ENCODE measurements at places on chromosomes 3 and 15.
A peak's percentile ranks its signal among the peaks of the same experiment; 100 is the strongest.

DNA sequence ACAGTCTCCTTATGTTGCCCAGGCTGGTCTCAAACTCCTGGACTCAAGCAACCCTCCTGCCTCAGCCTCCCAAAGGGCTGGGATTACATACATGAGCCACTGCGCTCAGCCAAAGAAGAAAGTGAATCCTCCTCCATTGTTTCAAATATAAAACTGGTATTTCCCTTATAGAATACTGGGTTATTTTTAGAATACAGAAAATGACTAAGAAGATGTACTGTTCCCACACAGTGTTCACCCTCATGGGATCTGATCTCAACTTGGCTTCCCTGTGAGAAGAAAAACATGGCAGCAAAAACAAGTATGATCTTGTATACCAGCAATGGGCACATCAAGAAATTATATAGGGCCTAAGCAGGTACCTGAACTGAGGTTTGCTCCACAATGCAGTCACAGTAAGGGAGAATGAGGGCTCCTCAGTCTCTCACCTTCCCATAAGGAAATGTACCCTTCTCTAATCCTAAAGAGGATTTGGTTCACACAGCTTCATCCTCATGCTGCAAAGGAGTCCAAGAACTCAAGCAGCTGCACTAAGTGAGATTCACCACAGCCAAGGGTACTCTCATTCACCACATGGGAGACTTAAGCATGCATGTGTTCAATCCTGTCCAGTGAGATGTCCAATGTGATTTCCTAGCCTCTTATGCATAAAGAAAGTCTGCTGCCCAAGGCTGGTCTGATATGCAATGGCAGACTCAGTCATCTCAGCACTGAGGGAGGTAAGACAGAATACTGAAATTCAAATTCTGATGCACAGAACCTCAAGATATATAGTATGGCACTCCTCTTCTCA lies 25.8 kb downstream of the USP4 start:
- no peak for DNase-seq

DNA sequence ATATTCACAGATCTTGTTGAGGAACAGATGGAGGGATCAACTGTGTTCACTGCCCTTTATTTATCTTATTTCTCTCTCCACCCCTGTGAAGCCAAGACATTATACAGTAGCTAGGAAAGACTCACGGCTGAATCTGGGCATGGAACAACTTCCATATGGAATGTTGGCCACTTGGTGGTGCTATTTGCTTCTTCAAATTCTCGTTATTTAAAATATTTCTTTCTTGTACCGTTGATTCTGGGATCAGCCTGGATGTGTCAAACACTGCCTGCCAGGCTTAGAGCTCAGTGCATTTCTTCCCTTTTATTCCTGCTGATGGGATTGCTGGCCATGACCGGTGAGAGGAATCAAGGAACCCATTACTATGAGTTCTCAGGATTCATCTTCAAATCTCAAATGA lies 17.5 kb upstream of the GASK1A start:
- peak; percentile 71 for DNase-seq

GRCh38 chr15:89303986-89304385 lies 30.6 kb downstream of the POLG start:
- DNase-seq, result no peak

DNA sequence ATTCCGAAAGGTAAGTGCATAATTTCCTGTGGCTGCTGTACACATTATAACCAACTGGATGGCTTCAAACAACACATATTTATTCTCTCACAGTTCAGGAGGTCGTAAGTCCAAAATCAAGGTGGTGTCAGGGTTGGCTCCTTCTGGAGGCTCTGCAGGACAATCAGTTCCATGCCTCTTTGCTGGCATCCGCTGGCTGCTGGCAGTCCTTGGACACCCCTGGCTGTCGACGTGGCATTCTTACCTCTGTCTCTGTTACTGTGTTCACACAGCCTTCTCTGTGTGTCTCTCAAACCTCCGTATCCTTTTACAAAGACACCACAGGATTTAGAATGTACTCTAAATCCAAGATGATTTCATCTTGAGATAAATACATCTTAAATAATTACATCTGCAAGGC lies 398.8 kb upstream of the ATP10A start:
- no peak for DNase-seq

DNA sequence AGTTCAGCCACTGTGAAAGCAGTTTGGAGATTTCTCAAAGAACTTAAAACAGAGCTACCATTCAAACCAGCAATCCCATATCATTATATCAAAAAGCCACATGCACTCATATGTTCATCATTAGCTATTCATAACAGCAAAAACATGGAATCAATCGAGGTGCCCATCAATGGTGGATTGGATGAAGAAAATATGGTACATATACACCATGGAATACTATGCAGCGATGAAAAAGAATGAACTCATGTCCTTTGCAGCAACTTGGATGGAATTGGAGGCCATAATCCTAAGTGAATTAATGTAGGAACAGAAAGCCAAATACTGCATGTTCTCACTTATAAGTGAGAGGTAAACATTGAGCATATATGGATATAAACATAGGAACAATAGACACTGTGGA lies 32.1 kb downstream of the IMPG2 start:
- no peak for DNase-seq

- no peak for DNase-seq
Observed at GRCh38 chr3:195397524-195397923, 45.3 kb downstream of the ACAP2 start.

- DNase-seq, result no peak
Observed at GRCh38 chr3:14418296-14419250, 16.2 kb downstream of the SLC6A6 start.

DNA sequence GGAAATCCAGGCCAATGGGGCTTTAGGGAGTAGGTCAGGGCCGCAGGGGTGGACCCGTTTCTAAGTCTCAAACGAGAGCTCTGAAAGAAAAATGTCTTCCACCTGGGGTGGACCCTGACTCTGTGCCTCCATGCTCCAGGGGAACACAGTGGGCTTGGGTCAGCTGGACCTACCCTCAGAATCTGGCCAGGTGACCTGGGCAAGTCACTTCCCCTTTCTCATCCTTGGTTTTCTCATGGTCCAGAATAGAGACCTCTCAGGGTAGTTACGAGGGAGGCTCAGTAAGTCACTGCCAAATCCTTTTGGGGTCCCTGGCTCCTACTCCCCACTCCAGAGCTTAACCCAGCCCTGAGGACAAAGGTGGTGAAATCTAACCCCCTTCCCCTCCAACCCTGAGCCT lies 25.8 kb downstream of the EFCAB12 start:
- DNase-seq, result no peak

DNA sequence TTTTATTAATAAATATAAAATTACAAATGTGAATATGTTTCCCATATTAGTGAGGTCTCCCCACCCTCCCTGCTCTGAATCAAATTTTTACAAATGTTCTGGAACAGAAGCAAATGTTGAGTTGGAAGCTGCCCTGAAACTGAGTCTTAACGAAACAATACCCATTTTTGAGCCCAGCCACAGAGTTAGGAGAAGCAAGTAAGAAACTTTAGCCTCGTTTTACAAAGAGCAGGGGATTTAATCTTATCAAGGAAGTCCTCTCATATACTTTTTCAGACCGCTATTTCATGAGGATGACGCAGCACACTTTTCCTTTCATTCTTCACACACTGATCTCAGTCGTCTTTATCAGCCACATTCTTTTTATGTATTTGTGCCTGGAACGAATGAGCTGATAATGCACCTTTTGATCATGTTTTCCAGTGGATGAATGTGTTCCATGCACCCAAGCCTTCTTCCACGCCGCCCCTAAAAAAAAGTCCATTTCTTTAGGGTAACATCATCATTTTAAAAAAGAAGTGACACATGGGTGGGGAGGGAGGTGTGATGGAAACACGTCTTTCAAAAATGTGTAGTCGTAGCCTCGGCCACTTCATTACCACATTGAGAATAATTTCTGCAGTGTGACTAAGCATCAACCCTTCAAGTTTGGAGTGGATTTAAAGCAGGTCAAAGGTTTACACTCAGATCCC lies 48.1 kb downstream of the SETMAR start:
- DNase-seq, result no peak

GRCh38 chr3:194985031-194985578 lies 285.9 kb downstream of the XXYLT1 start:
- DNase-seq, result peak; percentile 83

DNA sequence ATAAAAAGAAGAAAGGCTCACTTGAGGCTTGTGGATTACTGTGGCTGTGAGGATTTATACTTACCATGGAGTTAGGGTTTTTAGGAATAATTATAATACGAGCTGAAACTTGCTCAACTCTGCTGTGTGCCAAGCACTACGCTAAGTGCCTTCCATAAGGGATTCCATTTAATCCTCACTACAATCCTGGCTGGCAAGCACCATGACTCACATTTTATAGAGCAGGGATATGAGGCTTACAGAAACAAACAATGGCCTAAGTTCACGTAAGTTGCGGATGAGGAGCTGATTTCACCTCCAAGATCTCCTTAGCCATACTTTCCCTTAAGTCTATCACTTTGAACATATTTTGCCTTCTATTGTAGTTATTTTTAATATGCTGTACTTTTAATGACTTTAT lies 43.9 kb upstream of the ARL8B start:
- DNase-seq, result no peak

- no peak for DNase-seq
Observed at GRCh38 chr15:79721256-79721655, 175.6 kb downstream of the MTHFS start.

DNA sequence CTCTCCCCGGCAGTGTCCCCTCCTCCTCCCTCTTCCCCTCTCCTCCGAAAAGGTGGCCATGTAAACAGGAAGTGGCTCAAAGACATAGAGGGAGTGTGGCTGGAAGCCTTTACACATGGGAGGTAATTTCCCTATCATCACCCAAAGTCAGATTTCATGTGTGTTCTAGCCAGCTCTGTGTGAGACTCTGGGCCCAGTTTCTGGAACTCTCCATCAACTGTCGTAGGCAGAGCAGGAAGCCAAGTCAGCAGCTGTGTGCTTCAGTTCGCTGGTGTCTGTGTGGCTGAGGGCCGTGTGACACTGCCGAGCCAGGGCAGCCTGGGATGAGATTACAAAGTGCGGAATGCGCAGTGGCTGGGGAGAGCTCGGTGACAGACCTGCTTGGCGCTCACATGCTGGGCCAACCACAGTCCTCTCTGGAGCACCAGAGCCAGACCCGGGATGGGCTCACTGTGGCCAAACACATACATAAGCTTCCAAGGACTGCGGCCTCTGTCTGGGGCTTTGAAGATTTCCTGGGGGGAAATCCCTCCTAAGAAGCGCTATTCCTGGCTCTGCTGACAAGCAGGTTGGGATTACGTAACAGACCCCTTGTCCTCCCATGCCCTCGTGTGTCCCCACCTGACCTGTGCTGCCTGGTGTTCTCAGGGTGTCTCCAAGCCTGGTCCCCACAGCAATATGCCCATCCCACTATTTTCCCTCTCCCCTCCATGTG lies 50.7 kb downstream of the UMPS start:
- peak; percentile 46 for DNase-seq

GRCh38 chr3:106337116-106337515 lies 468.3 kb upstream of the CBLB start:
- DNase-seq, result no peak

DNA sequence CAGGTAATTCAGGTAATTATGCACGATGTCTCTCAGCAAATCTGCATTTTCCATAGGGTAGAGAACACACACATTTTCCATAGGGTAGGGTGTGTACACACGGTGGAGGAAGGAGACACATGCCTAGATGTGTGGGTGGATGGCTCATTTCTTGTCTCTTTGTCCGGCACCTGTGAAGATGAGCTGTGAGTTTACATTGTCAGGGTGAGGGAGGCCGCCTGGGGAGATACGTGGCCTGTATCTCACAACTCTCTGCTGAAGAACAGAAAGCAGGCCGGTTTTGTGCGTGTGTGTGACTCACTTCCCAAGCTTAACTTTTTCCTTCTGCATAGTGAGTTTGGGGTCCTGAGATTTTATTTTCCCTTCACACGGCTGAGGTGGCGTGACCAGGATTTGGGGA lies 60.3 kb downstream of the SLC6A6 start:
- no peak for DNase-seq

- DNase-seq, result no peak
Observed at GRCh38 chr15:71679793-71680353, 130.5 kb upstream of the NR2E3 start.

DNA sequence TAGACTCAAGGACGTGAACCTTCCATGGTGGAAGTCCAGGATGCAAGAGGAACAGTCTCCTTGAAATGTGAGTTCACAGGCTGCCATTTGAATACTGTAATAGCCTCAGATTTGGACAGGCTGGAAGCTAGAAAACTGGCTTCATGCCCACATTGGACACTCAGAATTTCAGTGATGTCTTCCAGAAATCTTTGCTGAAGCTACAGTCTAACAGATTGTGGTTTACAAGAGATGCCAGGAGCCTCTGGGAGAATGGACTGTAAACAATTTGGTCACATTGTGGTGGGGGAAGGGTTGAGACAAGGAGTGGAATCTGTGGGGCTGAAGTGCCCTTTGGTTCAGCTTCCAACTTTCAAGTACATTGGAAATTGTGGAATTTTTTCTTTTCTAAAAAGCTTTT lies 252.0 kb upstream of the PROK2 start:
- no peak for DNase-seq

DNA sequence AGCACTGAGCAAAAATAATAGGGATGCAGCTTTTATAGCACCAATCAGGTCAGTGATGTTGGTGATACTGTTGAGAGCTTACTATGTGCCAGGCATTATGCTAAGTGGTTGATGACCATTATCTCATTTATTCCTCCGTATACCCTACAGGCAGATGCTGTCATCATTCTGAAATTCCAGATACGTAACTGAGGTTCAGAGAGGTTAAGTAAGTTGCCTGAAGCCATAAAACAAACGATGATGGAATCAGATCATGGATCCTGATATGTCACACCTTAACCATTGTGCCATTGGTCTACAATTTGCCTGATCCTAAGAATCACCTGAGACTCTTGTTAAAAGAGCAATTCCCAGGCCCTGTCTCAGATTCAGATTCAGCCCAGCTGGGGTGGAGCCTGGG lies 49.5 kb downstream of the ST6GAL1 start:
- no peak for DNase-seq

GRCh38 chr3:69052472-69052898 lies 352 bp upstream of the TMF1 start:
- DNase-seq, result no peak

DNA sequence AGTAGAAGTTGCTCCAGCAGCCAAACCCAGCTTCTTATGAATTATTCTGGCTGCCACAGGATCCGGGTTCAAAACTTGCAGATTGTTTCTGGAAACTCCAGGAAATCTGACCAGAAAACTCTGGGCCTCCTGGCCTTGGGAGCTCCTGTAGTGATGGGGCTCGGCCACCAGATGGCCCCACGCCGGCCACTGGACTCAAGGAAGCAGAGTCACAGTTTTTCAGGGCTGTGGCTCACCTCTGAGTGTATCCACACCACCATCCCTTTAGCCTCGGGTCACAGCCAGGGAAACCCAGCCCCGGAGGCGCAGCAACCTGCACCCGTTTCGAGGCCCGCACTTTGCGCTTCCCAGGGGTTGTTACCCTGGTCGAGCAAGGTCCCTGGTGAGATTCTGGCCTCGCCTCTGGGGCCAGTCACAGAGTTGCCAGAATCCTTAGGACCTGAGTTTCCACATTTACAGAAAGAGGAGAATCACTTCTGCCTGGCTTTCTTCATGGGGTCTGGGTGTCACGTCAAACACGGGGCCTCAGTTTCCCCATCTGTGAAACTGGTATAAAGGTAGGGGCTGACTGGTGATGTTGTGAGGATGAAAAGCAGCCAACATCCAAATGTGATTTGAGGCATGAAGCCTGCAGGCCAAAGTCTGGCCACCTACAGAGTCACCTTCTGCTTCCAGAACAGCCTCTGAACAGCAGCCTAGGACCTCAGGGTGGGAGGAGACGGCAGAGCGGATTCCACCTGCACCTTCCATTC lies 53.5 kb upstream of the LCTL start:
- DNase-seq, result no peak
